ENCODE measurements at places on chromosomes 13 and 19.

GRCh38 chr13:110114316-110114715 is 192.6 kb downstream of the COL4A1 start:
- H3K4me1 ChIP-seq = no peaks in the 10 kb centered on the region
- no peak for DNase-seq
- no peaks in the 10 kb centered on the region for H3K36me3 ChIP-seq
- H3K27me3 ChIP-seq = no peaks in the 10 kb centered on the region
- H3K4me3 ChIP-seq = no peak overlapping the region

DNA sequence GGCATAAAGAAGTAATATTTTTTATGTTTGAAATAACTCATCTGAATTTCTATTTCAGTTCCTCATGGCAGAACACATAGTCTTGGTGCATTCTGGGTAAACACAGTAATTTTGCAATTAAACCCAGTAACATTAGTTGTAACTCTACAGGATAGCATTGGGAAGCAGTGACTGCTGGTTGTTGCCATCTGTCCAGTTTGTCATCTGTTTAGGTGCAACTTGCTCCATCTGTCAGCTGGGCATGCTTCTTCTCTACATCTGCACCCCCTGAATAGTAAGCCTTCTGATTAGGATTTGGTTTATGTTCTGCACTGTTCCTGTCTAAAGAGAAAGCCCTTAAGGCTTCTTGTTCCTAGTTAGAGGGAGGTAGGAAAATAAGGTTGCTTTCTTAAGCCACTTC is 63.5 kb upstream of the CSNK1A1L start:
- H3K4me1 ChIP-seq = no peaks in the 10 kb centered on the region
- no peaks in the 10 kb centered on the region for H3K36me3 ChIP-seq
- H3K27ac ChIP-seq = no peak overlapping the region
- no peak overlapping the region for H3K4me3 ChIP-seq
- DNase-seq = no peak

GRCh38 chr13:97417698-97418097 is 16.3 kb upstream of the RAP2A start:
- H3K36me3 ChIP-seq = no peaks in the 10 kb centered on the region
- H3K27me3 ChIP-seq = no peaks in the 10 kb centered on the region
- no peak overlapping the region for H3K4me3 ChIP-seq
- H3K27ac ChIP-seq = no peak overlapping the region
- H3K4me1 ChIP-seq = peaks cover 3% of the 10 kb centered on the region

GRCh38 chr13:112652512-112653070 is 37.2 kb upstream of the ATP11A start:
- H3K27ac ChIP-seq = no peak overlapping the region
- no peak for DNase-seq
- H3K36me3 ChIP-seq = no peaks in the 10 kb centered on the region

- H3K27me3 ChIP-seq = no peaks in the 10 kb centered on the region
- H3K36me3 ChIP-seq = no peaks in the 10 kb centered on the region
- no peak overlapping the region for H3K27ac ChIP-seq
- H3K4me1 ChIP-seq = no peaks in the 10 kb centered on the region
- H3K4me3 ChIP-seq = no peak overlapping the region
Measured at GRCh38 chr13:33870046-33870668, 52.2 kb downstream of the RFC3 start.

DNA sequence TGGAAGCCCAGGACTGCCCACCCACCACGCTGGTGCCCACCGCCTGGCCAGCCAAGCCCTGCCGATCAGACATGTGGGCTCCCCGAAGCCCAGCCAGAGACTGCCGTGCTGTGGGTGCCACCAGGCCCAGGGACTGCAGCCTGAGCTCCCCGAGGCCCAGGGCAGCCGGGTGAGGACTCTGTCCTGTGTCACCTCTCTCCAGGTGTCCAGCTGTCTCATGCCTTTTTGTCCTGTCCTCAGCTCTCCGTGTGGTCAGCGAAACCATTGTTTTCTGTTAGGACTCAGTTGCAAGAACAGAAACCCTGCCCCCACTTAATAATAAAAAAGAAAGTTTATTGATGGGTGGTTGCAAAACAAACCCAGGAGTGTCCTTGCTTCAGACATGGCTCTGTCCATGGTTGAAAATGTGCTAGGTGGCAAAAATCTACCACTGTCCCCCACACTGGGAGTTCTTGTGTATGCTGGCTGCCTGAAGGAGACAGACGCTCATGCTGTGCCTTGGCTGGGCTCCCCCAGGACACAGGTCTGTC is 9.9 kb downstream of the PLEKHF1 start:
- no peak for DNase-seq
- H3K27me3 ChIP-seq = no peaks in the 10 kb centered on the region
- no peaks in the 10 kb centered on the region for H3K4me1 ChIP-seq
- no peaks in the 10 kb centered on the region for H3K36me3 ChIP-seq
- no peak overlapping the region for H3K27ac ChIP-seq

All from MM.1S (cell line).